ENCODE measurements at places on chromosomes 6 and 20. TPM values are rescaled to one million over a fixed set of nuclear protein-coding genes. Genes with fewer than 3 reads are reported as not detected.

Gene TUBB2B
- total RNA-seq: 4.3 TPM

- H3K4me3 ChIP-seq: no peak overlapping the region
- no peaks in the 10 kb centered on the region for H3K36me3 ChIP-seq
- no peaks in the 10 kb centered on the region for H3K4me1 ChIP-seq
These were observed 118.7 kb downstream of the ATG5 start for GRCh38 chr6:106206905-106207304.

DNA sequence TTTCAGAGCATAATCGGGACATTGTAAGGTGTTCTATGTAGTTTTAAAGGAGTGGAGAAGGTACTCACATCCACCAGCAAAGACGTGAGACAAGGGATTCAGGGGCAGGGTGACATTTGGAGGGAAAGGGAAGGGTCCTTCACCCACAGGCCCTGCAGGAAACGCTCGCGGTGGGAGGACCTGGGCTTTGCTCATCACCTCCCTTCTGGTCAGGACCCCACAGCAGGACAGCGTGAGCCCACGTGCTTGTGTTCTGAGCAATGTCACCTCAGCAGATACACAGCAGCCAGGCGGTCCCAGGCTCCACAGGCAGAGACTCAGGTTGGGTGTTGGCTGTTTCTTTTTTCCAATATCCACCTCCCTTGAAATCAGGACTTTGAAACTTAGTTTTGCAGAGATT lies 27.5 kb downstream of the DLL1 start:
- no peak for DNase-seq
- H3K27me3 ChIP-seq: peaks cover 16% of the 10 kb centered on the region
- H3K27ac ChIP-seq: no peak overlapping the region
- H3K4me3 ChIP-seq: no peak overlapping the region
- H3K4me1 ChIP-seq: peaks cover 7% of the 10 kb centered on the region
- no peaks in the 10 kb centered on the region for H3K36me3 ChIP-seq

GRCh38 chr6:2502096-2502997 lies 248.4 kb downstream of the MYLK4 start:
- peaks cover 7% of the 10 kb centered on the region for H3K4me1 ChIP-seq
- DNase-seq: no peak
- no peaks in the 10 kb centered on the region for H3K27me3 ChIP-seq
- no peak overlapping the region for H3K27ac ChIP-seq
- H3K4me3 ChIP-seq: no peak overlapping the region
- H3K36me3 ChIP-seq: no peaks in the 10 kb centered on the region

GRCh38 chr6:105804000-105804399 lies 282.1 kb upstream of the PRDM1 start:
- H3K36me3 ChIP-seq: no peaks in the 10 kb centered on the region
- no peak for DNase-seq
- peaks cover 11% of the 10 kb centered on the region for H3K27me3 ChIP-seq

GRCh38 chr20:19903168-19903811 lies 113.9 kb upstream of the NAA20 start:
- no peaks in the 10 kb centered on the region for H3K36me3 ChIP-seq
- H3K27me3 ChIP-seq: no peaks in the 10 kb centered on the region
- H3K4me3 ChIP-seq: no peak overlapping the region
- peak; percentile 85 for DNase-seq
- H3K4me1 ChIP-seq: peaks cover 5% of the 10 kb centered on the region

GRCh38 chr6:24140591-24140990 lies 14.6 kb downstream of the NRSN1 start:
- no peak overlapping the region for H3K27ac ChIP-seq
- H3K4me1 ChIP-seq: no peaks in the 10 kb centered on the region
- H3K36me3 ChIP-seq: no peaks in the 10 kb centered on the region
- DNase-seq: peak; percentile 94
- no peaks in the 10 kb centered on the region for H3K27me3 ChIP-seq
- H3K4me3 ChIP-seq: no peak overlapping the region

DNA sequence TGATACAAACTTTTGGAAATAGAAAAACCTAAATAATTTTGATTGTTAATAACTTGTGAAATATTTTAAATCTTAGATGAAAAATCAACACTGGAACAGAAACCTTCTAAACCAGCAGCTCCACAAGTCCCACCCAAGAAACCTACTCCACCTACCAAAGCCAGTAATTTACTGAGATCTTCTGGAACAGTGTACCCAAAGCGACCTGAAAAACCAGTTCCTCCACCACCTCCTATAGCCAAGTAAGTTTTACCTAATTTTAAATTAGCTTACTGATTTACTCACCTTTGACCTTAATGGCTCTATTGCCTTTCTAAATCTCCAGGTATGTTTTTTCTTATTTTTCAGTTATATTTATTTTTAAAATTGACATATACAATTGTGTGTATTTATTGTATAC lies 102.6 kb upstream of the ADGRF4 start:
- H3K4me3 ChIP-seq: no peak overlapping the region
- peak; percentile 46 for DNase-seq
- no peaks in the 10 kb centered on the region for H3K4me1 ChIP-seq
- peaks cover 22% of the 10 kb centered on the region for H3K36me3 ChIP-seq

GRCh38 chr6:138434096-138434495 lies 30.1 kb downstream of the HEBP2 start:
- peaks cover 15% of the 10 kb centered on the region for H3K4me1 ChIP-seq
- no peak overlapping the region for H3K4me3 ChIP-seq
- H3K36me3 ChIP-seq: peaks cover 8% of the 10 kb centered on the region
- DNase-seq: no peak
- no peaks in the 10 kb centered on the region for H3K27me3 ChIP-seq
- no peak overlapping the region for H3K27ac ChIP-seq

- H3K36me3 ChIP-seq: no peaks in the 10 kb centered on the region
- H3K4me1 ChIP-seq: peaks cover 22% of the 10 kb centered on the region
- H3K27me3 ChIP-seq: no peaks in the 10 kb centered on the region
- H3K4me3 ChIP-seq: no peak overlapping the region
- no peak overlapping the region for H3K27ac ChIP-seq
- DNase-seq: peak; percentile 46
These were observed 26.3 kb downstream of the HECA start for GRCh38 chr6:139161169-139161568.

DNA sequence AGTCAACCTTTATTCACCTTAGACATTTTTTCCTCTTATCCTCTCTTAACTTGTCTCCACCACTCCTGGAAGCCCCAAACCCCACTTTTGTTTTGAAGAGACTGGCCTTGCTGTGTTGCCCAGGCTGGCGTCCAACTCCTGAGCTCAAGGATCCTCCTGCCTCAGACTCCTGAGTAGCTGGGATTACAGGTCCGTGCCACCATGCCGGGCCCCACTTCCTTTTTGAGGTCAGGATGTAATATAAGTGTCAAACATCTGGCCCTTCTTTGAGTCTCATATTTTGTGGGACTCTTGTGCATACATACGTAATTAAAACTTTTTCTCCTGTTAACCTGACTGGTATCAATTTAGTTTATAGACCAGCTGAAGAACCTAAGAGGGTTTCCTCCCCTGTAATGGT lies 1.4 kb upstream of the CDK19 start:
- no peak overlapping the region for H3K4me3 ChIP-seq
- H3K36me3 ChIP-seq: no peaks in the 10 kb centered on the region
- no peak for DNase-seq
- peaks cover 2% of the 10 kb centered on the region for H3K4me1 ChIP-seq
- H3K27ac ChIP-seq: no peak overlapping the region
- no peaks in the 10 kb centered on the region for H3K27me3 ChIP-seq
